ENCODE measurements at places on chromosomes 13 and 19.

GRCh38 chr19:50669302-50670101 lies 20.3 kb downstream of the C19orf81 start:
- DNase-seq = no peak

DNA sequence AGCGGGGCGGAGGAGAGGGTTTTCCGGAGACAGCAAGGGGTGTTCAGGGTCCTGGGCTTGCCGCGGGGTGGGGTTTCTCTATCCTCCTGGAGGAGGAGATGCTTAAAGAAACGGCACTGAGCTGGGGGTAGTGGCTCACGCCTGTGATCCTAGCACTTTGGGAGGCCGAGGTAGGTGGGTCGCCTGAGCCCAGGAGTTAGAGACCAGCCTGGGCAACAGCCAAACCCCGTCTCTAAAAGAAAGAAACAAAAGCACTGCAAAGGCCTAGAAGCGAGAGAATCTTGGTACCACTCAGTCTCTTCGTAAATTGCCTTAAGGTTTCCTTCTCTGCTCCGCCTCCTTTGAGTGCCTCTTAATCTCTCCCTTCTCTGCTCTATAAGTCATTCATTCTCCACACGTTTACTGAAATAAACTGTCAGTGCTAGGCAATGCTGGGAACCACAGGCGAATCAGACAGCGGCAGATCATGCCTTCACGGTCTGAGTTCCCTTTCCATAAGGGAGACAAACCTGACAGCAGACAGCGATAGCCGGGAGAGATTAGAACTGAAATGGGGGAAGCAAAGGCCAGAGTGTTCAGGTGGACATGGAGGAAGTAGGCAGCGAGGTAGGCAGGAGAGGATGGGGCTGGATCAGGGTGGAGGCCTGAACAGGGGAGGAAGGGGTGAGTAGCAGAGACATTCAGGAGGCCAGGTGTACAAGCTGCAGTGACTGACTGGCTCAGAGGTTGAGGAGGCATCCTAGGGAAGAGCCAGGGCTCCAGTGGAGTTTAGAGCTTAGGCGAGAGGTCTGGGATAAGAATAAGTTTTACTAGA lies 580 bp downstream of the EIF3K start:
- DNase-seq = no peak

DNA sequence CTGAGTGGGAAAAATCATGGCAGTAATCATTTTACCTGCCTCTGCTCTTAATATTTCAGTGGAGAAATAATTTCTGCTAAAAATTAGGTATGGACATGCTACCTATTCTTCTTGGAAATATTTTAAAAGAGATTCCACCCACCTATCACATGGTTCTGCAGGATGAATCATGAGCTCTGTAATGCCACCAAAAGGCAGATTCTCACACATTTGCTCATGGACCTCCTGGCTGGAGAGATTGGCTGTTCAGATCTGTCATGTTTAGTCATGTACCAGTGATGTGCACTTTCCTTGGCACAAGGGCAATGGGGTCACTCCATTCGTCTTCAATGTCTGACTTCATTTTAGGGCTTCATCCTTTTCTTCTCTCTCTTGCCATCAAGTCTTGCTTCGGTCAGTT lies 101.8 kb upstream of the MBNL2 start:
- no peak for DNase-seq

DNA sequence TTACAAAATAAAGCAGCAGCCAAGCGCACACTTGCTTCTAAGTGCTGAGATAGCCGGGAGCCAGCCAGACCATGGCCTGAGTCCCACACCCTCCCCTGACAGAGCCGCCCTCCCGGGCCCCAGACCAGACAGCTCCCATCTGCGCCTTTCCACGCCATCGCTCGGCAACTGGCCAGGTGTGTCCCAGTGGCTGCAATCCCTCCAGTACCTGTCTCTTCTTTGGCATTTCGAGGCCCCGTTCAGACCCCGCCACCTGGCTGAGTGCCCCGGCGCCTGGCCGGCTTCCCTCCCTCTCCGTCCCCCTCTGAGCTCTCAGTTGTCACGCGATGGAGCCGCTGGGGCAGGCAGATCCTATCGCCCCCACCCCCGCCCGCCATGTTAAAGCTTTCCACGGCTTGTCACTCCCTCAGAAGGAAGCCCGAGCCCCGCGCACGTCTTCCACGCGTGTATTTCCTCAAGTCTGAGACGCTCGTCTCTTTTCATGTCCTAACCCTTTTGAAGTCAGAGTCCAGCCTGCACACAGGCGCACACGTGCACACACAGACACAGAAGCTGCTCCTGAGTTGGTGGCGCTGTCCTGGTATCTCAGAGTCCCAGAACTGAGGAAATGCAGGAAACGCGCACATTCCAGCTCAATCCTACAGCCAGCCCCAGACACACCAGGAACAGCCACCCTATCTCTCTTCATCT lies 7.9 kb downstream of the MLLT1 start:
- no peak for DNase-seq

DNA sequence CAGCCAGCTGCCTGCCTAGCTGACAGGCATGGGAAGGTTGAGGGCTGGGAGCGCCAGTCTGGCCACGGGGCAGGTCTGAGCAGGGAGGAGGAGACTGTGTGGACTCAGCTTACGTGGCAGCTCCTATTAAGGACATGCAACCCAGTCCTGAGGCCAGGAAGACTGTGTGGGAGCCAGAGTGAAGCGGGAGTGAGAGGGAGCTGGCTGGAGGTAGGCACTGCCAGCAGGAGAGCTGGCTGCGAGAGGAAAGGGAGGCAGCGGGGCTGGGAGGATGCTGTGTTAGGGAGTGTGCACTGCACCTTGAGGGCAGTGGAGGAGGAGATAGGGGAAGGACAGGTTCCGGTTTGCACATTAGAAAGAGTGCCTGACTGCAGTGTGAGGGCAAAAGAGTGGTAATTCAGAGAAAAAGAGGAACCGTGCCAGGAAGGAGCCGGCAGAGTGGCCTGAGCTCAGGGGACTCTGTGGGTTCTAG lies 99.2 kb downstream of the SLC7A1 start:
- no peak for DNase-seq
